ENCODE measurements at places on chromosomes 7 and 10.

DNA sequence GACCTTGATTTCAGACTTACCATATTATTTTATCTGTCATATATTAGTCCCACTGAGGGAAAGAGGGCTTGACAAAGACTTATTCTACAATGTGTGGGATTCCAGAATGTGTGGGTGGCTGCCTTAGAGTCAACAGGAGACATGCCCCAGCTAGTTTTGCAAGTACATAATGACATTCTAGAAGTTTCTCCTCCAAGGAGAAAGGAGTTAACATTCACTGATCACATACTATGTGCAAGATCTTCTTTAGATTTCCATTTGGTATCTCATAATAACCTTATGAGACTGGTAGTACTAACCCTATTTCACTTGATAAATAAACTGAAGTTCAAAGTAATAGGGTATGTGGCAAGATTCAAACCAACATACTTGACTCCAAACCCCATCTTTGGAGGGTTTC, 25.2 kb downstream of the IRF5 start:
- peak; percentile 35 for DNase-seq

- DNase-seq, result peak; percentile 66
Measured at GRCh38 chr10:78578929-78579328, 489.8 kb upstream of the ZMIZ1 start.

GRCh38 chr7:155746188-155746587, 66.1 kb downstream of the SHH start:
- no peak for DNase-seq

GRCh38 chr10:51230887-51231585, 156.7 kb downstream of the PRKG1 start:
- no peak for DNase-seq

GRCh38 chr7:77897004-77897547, 98.5 kb downstream of the PHTF2 start:
- no peak for DNase-seq

DNA sequence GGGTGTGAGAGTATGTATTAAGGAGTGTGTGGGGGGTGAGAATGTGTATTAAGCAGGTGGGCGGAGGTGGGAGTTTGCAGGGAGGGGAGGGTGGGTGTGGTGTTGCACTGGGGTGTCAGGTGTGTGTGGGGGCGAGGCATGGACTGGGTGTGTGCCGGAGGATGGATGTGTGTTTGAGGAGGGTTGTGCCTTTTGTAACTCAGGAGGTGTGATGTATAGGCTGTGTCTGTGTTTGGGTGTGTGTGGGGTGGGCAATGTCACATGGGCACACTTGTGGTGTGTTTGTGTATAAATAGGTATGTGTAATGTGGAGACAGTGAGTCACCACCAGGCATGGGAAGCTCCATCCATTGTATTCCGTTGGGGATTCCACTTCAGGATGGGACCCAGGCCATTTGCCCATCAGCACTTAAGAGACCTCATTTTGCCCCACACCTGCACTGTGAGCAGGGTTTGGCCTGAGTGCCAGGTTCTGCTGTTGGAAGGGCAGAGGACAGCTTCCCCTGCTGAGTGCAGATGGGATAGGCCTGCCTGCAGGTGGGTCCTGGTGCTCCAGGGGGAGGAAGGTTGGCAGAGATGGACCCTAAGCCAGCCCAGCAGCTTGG, 5.8 kb downstream of the UNC5B start:
- DNase-seq, result peak; percentile 84

Data from fibroblast of lung (primary cell).